NCI-H2029 (cell line): ENCODE measurements at places on chromosomes 5 and 9.

DNA sequence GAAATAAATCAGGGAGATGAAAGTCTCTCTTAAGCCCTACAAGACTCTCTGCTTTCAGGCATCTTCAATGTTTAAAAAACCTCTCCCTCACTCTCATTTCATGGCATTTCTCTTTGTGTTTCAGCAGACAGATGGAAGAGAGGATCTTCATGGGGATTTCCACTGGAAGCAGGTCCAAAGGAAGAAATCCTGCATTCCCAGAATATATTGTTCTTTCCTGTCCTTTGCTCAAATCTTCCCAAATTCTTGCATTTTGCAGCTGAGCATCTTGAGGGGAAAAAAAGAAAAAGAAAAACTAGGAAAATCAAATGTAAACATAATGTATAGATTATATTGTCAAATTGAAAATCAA is 382.2 kb downstream of the ENC1 start:
- no peak for DNase-seq

DNA sequence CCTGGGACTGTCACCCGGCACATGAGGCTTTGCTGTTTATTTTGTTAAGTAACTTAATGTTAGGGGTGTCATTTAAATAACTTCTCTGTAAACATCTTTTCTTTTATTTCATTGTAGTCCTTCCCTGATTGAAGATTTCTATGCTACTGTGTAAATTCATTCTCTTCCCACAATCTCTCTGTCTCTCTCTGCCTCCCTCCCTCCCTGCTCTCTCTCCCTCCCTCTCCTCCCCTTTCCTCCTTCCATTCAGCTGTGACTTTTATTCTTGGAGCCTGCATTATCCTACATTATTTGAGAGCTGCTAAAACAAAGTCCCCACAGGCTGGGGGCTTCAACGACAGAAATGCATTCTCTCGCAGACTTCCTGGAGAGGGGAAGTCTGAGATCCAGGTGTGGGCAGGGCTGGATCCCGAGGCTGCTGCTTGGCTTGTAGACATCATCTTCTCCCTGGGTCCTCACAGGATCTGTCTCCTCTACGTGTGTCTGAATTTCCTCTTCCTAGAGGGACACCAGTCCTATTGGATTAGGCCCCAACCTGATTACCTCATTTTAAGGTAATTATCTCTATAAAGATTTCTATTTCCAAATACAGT is 18.4 kb downstream of the UBE2QL1 start:
- no peak for DNase-seq

DNA sequence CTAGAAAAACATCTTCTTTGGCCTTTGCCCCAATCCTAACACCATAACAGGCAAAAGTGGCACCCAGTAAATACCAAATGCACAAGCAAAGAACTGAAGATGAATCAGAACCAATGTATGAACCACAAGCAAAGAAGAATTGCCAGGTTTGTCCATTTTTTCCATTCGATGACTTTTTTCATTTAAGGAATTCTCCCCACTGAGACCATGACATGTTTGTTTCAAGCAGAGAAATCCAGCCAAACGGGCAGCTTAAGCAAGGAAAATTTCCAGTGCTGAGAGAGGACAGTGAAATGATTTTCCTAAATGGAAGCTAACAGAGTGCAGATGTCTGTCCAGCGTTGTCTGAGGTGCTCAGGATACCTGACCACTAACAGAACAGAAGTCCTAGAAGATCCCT is 203.7 kb downstream of the ADAMTS12 start:
- DNase-seq: no peak

DNA sequence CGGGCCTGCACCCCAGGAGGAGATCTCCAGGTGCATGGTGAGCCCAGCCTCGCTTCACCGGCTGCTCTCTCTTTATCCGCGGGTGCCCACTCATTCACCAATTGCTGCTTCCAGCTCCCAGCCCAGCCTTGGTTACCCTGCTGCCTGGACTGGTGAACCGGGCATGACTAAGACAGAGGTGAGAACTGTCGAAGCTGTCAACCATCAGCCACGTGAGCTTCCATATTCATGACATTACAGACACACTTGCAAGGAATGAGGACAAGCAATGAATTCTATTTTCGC is 220.5 kb downstream of the ROR2 start:
- no peak for DNase-seq

GRCh38 chr5:119666542-119666941 is 37.2 kb downstream of the FAM170A start:
- no peak for DNase-seq

- no peak for DNase-seq
These were observed 222.5 kb upstream of the DAPK1 start for GRCh38 chr9:87275047-87275725.

DNA sequence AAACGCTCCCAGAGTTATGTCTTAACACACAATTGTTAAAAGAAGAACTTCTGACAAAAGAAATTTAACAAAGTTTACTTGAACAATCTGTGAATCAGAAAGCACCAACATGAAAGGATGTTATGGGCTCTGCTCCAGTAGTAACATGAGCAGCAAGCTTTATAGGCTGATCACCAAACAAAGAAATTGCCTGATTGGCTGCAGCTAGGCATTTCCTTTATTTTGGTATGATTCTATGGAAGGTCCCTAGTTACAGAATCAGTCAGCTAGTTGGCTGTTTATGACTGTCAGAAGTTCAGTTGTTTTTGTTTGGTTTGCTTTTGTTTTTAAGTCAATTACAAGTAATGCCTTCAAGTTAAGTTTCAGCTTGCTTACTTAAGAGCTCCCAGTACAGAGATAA is 102.4 kb upstream of the SMC2 start:
- no peak for DNase-seq

- no peak for DNase-seq
These were observed 138.4 kb downstream of the C9orf152 start for GRCh38 chr9:110069326-110070248.

DNA sequence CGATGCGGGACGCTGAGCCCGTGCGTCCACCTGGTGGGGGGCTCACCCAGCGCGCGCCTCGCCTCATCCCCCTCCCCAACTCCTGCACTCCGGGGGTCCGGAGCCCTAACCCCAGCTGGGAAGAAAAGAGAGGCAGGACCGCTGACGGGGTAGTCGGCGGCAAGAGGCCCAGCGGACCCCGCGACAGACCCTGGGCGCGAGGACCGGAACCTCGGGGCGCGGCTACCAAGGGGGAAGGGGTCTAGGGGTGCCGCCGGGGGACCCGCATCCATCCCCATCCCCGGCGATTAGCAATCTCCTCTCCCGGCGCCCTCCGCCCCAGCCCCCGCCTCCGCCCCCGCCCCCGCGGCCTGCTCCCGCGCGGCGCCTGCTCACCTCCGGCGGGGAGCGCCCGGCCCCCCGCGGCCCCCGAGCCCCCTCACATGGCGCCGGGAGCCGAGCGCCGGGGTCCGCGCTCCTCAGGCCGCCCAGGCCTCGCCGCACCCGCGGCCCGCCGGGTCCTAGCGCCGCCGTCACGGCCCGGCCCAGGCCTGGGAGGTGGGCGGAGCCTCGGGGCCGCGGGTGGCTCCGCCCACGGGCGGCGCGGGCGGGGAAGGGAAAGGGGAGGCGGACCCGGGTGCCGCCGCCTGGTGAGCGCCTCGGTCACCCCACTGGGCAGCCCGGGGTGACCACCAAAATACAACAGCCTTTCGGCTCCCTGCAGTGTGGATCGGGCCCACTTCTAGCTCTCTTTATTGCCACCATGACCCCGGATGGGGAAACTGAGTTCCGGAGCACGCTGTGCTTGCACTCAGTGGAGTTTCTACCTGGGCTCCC is at the start of gene ST6GALNAC6:
TSS of gene ST6GALNAC6 (minus strand) at position 476 of the 816 bp plus-strand sequence. CDS start 1,622 bp downstream, outside the sequence.
- no peak for DNase-seq

GRCh38 chr5:140342896-140343295 is 3.5 kb downstream of the HBEGF start:
- no peak for DNase-seq

DNA sequence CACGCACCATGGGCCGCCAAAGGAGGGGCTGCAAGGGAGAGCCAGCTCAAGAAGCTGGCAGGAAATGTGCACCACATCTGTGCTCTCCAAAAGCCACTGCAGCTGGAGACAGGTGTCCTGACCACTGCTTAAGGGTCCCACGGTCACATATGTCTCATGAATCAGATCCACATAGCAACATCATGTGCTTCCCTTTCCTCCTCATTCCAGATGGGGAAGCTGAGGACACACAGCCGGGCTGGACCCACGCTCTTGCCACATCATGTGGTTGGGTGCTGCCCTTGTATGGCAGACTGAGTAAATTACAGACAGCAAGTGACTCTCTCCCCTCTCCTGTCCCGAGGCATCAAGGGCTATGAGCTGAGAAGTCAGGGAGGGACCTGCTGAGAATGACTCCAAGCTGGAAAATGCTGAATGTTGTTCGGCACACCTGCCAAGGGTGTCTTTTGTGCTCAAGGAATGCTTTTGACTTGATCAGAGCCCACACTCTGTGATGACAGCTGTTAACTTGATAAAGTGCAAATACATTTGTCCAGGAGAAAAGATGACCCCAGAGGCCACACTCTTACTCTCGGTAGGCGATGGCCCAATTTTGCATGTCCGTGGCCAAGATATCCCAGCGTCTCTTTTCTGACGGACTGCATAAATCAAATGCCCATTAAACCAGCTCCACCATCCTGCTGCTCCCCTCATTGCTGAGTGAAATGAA is 58.2 kb downstream of the NSUN2 start:
- peak; percentile 19 for DNase-seq

DNA sequence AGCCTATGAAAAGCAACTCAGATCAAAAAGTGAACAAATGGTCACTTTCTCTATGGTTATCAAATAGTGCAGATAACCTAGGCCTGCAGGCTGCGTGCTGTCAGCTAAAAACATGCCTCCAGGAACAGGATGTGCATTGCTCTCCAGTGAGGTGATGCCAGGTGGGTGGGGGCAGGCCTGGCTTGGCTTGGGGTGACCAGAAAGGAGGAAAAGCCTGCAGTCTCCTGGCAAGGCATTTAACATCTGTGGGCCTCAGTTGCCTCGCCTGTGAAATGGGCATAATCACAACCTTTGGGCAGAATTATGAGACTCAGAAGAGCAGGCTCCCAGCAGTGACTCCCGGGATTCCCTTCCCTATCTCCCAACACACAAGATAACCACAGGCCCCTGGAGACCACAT is 135.9 kb downstream of the COL23A1 start:
- no peak for DNase-seq

DNA sequence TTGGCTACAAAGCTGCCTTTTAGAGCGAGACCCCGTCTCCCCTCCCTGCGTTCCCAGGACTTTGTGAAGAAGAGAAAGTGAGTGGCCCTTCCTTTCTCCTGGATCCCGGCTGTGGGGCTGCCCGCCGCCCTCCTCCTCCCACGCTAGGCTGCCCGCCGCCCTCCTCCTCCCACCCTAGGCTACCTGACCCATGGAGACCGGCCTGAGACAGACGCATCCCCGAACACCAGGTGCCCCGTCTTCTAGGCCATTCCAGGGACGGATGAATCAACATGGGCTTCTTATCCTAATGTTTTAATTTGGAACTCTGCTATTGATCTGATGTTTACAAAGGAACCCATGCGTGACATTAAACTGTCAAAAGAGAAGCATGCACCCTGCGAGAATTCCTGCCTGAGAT is 117.3 kb upstream of the LPCAT1 start:
- DNase-seq: no peak

DNA sequence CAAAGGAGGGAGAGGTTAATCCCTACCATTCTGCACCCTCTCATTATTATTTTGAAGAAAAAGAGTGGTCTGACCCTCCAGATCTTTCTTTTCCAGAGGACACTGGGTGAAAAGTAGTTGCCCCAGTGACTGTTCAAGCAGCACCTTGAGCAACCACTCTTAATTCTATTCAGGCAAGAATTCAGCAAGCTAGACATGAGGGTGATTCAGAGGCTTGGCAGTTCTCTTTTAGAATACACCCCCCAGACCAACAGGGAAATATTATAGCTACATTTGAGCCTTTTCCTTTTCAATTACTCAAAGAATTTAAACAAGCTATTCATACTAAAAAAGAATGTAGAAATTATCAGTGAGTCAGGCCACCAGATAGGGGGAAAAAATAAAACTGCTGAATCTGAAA is 178.3 kb downstream of the MRPS30 start:
- DNase-seq: no peak

GRCh38 chr9:136886610-136887597 is 588 bp downstream of the TRAF2 start:
- peak; percentile 52 for DNase-seq

GRCh38 chr9:132733260-132733815 is 63.1 kb downstream of the GTF3C4 start:
- DNase-seq: no peak

- DNase-seq: no peak
These were observed 1.3 kb downstream of the FGF10 start for GRCh38 chr5:44387921-44388320.

DNA sequence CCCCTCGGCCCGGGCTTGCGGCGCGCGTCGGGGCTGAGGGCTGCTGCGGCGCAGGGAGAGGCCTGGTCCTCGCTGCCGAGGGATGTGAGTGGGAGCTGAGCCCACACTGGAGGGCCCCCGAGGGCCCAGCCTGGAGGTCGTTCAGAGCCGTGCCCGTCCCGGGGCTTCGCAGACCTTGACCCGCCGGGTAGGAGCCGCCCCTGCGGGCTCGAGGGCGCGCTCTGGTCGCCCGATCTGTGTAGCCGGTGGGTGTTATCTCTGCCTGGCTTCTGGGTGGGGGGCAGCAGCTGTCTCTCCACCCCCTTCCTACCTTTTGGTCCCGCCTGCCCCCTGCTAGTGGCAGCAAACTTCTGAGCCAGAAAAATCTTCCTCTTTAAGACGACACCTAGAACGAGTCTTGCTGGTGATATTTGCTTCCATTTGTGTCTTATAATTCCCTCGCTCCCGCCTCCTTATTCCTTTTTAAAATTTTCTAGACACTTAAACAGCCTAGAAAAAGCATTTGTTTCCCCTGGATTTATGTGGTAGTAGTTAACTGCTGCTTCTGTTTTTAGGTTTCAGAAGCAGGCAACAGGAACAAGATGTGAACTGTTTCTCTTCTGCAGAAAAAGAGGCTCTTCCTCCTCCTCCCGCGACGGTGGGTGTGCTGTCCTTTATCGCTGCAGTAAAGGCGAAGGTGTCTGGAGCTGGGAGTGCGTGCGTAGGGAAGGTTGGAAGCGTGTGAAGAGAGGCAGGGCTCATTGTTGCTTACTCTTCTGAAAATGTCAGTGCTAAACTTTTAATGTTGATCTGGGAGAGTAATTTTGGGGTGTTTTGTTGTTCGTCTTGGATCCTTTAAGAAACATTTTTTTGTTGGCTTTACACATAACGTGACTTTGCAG is 554 bp downstream of the JAK2 start:
- no peak for DNase-seq

- DNase-seq: no peak
These were observed 49.4 kb downstream of the GGTA1 start for GRCh38 chr9:121450241-121450640.

DNA sequence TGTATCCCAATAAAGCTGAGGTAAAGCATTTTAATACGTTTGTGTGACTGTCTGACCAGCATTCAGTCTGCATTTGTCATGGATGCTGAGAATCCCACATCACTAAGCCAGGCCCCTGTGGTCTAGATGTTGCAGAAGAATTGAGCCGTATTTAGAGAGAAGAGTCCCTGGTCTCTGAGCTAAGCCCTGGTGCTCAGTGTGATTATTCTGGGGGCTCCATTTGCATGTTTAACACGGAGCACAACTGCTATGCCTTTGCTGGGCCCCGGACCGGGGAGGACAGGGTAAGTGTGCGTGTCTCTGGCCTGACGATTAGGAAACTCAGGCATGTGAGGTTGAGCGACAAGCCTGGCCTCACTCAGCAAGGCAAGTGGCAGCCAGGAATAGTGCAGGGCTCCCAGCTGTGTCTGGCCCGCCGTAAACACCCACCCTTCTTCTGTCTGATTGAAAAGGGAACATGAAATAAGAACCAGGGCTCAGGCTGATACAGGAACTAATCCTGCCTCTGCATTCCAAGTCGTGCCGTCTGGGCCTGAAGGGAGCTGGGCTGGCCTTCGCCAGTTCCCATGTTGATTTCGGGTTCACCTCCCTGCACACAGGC is 22.3 kb downstream of the FAM78A start:
- DNase-seq: no peak
